NCI-H187 (cell line): ENCODE measurements at places on chromosomes 12 and 14.

- no peak for DNase-seq
Observed at GRCh38 chr12:5514545-5514944, 82.6 kb downstream of the NTF3 start.

- DNase-seq, result no peak
Observed at GRCh38 chr12:94185801-94186200, 37.4 kb downstream of the PLXNC1 start.

GRCh38 chr12:64323006-64323405, 67.6 kb downstream of the C12orf56 start:
- DNase-seq, result no peak

DNA sequence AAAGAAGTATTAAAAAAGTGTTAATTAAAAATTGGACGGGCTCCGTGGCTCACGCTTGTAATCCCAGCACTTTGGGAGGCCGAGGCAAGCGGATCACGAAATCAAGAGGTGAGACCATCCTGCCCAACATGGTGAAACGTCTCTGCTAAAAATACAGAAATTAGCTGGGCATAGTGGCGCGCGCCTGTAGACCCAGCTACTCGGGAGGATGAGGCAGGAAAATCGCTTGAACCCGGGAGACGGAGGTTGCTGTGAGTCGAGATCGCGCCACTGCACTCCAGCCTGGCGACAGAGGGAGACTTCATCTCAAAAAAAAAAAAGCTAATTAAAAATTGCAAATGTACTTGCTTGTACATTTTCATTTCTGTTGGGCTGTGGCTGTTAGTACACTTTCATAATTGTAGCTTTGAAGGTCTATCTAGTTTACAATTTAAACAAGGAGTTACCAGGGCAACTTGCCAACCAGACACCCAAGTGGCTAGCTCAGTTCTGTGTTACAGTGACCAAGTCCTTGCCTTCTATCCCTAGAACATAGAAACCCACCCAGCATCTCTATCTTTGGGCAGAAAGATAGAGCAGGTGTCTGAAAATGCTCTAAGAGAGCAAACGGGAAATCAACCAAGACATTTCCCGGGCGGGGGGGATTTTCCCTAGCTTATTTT, 1.2 kb downstream of the COA8 start:
- DNase-seq, result no peak

- no peak for DNase-seq
Observed at GRCh38 chr14:89255852-89256251, 161.2 kb downstream of the FOXN3 start.

DNA sequence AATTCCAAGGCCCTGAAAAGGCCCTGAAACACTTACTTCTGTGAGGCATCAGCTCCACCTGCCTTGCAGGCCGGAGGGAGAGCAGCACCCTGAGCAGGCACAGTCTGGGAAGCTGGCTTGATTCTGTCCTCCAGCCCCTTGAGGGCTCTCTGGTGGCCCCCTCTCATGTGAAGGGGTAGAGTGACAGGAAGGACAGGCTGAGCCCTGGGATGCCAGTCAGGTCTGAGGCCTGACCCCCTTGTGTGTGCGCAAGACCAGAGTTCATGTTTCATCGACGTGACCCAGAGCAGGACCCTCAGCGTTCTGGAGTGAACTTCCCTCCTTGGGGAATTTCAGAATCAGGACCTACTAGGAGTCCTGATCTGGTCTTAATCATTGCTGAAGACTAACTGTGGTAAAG, 1.3 kb downstream of the RNASE8 start:
- DNase-seq, result no peak
